ENCODE measurements at places on chromosomes 2 and 18.

GRCh38 chr2:201452922-201453643, 1.5 kb downstream of the STRADB start:
- no peak for DNase-seq

- DNase-seq: no peak
These were observed 373.3 kb downstream of the RBM43 start for GRCh38 chr2:150888337-150888736.

GRCh38 chr18:10936176-10937053, 213.0 kb downstream of the PIEZO2 start:
- no peak for DNase-seq

- DNase-seq: no peak
These were observed 12.9 kb upstream of the TEX51 start for GRCh38 chr2:126885751-126886210.

- no peak for DNase-seq
These were observed 577.1 kb downstream of the PIK3C3 start for GRCh38 chr18:42532119-42532518.

- no peak for DNase-seq
These were observed 21.1 kb upstream of the KCNJ3 start for GRCh38 chr2:154677401-154677800.

Data from transverse colon (tissue), 4 donors.